Neural progenitor cell (in vitro differentiated cells): ENCODE measurements at places on chromosomes 12 and 14. TPM values are rescaled to one million over a fixed set of nuclear protein-coding genes. Genes with fewer than 3 reads are reported as not detected.
A peak's percentile ranks its signal among the peaks of the same experiment; 100 is the strongest.

DNA sequence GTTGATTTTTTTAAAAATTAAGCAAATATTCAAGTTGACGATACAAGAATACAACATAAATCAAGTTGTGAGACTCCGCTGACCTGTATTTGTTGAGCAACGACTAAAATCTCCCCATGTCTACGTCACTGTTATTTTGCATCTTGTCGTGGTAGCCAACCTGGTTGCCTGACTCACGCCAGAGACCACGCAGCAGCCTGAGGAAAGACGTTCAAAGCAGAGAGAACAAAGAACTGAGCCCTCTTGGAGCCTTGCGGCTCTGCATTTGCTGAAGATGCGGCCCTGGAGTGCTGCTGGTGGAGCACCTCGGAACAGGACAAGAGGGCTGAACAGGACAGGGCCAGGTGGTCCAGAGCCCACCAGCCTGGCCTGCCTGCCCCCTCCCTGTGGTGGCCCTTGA lies 21.4 kb upstream of the DIO3 start:
- peak; percentile 36 for DNase-seq

GRCh38 chr14:99531251-99532096 lies 50.3 kb downstream of the CCNK start:
- peak; percentile 78 for DNase-seq

DNA sequence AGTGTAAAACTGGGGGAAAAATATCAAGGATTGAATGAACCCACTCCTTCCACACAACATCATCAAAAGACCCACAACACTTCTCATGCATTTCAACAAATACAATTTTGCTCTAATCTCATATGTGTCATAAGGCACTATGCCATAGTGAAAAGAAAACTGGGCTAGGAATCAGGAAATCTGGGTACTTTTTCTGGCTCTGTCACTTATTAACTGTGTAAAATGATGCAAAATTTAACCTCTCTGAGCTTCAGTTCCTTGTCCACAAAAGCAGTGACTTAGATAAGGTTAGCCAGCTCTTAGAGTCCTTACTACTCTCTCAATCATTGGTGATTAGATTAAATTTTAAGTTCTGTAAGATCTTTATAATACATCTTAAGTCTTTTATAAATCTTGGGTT lies 250.5 kb upstream of the SOX5 start:
- no peak for DNase-seq

- DNase-seq: no peak
Measured at GRCh38 chr14:32367516-32367915, 38.4 kb downstream of the AKAP6 start.

DNA sequence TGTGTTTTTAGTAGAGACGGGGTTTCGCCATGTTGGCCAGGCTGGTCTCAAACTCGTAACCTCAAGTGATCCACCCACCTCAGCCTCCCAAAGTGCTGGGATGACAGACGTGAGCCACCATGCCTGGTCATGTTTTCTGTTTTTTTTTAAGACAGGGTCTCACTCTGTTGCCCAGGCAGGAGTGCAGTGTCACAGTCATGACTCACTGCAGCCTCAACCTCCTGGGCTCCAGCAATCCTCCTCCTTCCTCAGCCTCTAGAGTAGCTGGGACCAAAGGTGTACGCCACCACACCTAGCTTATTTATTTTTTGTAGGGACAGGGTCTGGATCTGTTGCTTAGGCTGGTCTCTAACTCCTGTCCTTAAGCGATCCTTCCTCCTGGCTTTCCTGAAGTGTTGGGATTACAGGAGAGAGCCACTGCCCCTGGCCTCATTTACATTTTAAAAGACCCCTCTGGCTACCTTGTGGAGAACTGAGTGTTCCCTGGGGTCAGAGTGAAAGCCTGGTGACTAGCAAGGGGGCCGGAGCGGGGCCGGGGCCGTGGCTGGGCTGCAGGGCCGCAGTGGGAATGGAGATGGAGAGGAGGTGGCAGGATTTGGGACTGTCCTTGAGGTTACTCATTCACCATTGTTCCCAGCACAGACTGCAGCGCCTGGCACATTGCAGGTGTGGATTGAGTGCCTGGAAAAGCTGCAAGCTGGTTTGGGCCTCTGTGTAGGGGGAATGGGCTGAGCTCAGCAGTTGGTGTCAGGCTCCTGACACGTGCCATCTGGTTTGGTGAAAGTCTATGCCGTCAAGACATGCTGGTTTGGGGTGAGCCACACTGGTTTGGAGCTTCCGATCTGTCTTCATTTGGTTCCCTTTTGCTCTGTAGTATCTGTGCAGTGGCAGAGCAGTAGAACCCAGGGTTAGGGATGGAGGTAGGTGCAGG lies 18.1 kb downstream of the KMT5A start:
- peak; percentile 81 for DNase-seq

GRCh38 chr14:91115986-91116770 lies 2.3 kb downstream of the DGLUCY start:
- DNase-seq: no peak

- no peak for DNase-seq
Measured at GRCh38 chr12:109632342-109632741, 58.7 kb downstream of the MVK start.

GRCh38 chr12:66142826-66143225 lies 12.3 kb upstream of the LLPH start:
- DNase-seq: no peak

- no peak for DNase-seq
Measured at GRCh38 chr14:37792124-37792523, 196.7 kb downstream of the TTC6 start.

- DNase-seq: no peak
Measured at GRCh38 chr12:53969588-53970259, 3.2 kb upstream of the HOXC11 start.

DNA sequence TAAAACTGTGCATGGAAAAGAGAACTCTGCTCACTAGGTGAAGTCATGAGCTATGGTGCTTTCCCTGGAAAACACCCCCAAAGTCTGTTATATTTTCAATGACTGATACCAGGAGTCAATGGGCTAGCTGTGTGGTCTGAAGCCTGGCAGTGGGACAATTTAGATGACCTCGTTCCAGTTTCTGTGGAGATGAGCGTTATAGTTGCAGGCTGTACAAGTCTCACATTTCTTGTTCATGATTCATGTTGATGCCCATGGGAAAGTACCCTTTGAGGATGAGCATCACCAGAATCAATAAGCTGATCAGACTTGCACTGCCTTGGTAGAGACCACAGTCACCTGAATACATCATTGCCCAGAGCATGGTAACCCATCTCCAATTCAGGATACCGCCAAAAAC lies 70.7 kb downstream of the NOVA1 start:
- DNase-seq: no peak

- peak; percentile 79 for DNase-seq
Measured at GRCh38 chr12:989751-990660, 1.0 kb upstream of the ERC1 start.

IAPP gene
- 0.15 and 0.92 TPM in 2 replicates for total RNA-seq

TIMELESS gene
- total RNA-seq: 56.3 and 79.1 TPM in 2 replicates

FGD4 gene
- total RNA-seq: 29.6 and 41.4 TPM in 2 replicates

AKAP6 gene
- total RNA-seq: 3.7 and 7.3 TPM in 2 replicates

GIT2 gene
- total RNA-seq: 23.9 and 28.5 TPM in 2 replicates
